ENCODE measurements at places on chromosomes 4 and X.

DNA sequence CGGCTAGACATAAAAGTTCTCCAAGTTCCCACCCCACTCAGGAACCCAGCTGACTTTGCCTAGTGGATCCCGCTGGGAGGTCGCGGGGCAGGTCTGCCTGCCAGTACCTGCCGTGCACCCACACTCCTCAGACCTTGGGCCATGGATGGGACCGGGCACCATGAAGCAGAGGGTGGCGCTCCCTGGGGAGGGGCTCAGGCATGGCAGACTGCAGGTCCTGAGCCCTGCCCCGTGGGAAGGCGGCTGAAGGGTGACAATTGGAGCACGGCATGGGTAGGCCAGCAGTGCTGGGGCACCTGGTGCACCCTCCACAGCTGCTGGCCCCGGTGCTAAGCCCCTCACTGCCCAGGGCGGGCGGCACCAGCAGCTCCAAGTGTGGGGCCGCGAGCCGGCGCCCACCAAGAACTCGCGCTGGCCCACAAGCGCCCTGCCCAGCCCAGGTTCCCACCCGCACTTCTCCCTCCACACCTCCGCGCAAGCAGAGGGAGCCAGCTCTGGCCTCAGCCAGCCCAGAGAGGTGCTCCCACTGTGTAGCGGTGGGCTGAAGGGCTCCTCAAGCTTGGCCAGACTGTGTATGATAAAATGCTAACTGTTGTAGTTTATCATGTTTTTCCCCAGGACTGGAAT lies 63.1 kb downstream of the UGT2A2 start:
- no peak for DNase-seq

DNA sequence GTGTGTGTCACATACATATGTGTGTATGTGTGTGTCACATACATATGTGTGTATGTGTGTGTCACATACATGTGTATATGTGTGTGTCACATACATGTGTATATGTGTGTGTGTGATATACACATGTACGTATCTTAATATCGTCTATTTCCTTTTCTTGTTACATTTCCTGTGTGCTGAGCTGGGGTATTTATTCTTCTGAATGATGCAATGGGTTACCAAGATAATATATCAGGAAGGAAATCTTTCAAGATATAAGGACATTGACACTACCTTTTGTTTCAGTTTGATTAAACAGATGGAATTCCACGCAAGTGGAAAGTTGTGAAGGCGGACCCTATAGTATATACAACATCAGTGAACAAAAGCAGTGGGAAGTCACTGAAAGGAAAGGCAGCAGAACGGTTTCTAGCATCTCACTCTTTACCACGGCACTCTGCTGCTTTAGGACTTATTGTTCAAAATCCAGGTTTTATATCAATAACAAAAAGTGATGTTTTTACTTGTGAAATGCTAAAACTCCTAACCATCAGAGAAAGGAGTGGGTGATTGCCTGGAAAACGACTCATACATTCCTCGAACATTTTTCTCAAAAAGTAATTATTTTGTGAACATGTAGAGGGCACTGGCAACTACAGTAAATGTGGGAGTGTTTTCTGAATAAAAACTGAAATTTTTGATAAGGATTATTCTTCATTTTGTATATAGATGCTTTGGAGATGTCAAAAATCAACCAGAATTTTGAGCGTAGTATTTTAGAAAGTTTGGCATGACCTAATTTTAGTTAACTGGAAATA lies 43.1 kb upstream of the IL21 start:
- DNase-seq = no peak

DNA sequence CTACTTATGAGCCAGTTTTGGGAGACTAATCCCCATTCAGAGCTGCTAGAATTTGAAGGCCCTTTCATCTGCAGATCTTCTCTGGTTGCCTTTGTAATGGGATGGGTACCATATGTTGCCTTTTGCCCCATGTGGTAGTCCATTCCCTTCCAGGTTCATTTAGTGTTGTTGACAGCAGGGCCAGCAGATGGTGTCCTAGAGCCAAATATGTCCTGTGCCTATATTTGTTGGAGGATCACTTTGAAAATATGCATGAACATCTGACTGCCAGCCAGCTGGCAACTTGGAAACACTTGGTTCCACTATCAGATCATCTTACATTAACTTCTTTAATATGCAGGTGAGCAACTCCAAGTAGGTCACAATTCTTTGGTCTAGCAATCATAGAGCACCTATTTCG lies 30.4 kb downstream of the CFAP299 start:
- peak; percentile 76 for DNase-seq

GRCh38 chr4:131613086-131613823 lies 1535.8 kb upstream of the PCDH10 start:
- DNase-seq = no peak

GRCh38 chrX:154116426-154117211 lies 19.1 kb upstream of the MECP2 start:
- DNase-seq = no peak

DNA sequence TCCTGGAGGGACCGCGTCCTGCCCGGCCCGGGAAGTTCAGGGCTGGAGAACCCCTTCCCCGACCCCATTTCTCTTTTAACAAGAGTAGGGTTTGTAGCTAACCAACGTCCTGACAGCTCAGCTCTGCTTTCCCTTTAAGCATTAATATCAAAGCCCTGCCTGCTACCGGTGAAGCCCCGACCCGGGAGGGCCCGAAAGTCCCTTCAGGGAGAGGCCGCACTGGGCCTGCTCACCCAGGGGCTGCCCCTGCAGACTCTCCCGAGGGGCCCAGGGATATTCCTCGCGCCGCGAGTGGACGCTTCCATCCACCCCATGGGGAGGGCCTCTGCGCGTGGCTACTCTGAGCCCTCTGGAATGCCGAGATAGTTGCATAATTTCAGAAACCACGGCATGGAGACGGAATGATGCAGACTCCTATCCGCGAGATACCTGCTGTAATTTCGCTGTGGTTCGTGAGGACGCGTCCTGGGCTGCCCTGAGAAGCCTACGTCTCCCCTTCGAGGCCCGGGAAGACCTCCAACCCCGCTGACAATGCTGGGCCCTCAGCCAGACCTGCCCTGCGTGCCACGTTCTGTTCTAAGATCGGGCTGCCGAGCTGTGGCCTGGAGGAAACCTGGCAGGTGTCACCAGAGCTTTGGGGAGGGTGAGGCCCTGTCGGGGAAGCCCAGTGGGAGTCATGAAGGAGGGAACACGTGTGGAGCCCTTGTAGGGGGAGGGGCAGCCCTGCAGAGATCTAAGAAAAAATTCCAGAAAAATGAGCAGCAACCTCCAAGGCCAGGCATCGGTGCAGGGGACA lies 999 bp upstream of the CTBP1 start:
- DNase-seq = peak; percentile 82

DNA sequence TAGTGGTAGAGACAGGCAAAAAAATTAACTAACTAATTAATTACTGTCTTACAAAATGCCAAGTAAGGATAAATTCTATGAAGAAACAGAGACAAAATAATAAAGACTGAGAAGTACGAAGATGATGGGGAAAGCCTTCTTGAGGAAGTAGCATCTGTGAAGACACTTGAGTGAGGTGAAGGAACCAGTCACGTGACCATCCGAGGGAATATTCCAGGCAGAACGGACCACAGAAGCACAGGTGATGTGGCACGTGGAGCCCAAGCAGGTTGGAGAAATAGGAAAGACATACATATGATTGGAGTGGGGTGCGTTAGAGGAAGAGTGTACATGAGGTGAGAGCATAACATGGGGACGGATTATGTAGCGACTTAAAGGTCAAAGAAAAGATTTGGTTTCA lies 30.5 kb upstream of the SPP1 start:
- no peak for DNase-seq

GRCh38 chr4:121822796-121823504 lies 733 bp downstream of the CCNA2 start:
- peak; percentile 67 for DNase-seq

DNA sequence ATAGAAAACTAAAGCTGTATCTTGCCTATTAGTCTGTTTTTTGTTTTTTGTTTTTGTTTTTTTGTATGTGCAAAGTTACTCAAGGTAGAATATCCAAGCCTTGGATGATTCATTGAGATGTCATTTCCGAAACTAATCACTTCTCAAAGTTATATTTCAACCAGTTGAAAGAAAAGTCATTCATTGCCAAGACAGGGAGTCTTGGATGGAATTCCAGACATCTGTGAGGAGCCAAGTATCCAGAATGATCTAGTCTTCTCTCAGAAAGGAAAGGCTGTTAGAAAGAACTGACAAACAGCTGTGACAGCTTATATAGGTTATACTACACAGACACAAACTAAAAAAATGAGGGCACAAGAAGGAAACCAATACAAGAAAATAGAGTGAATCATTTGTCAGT lies 141.1 kb upstream of the NDST3 start:
- DNase-seq = no peak

GRCh38 chr4:189740873-189741272 lies 199.8 kb upstream of the FRG1 start:
- DNase-seq = no peak

- no peak for DNase-seq
Observed at GRCh38 chr4:88166608-88167007, 8.2 kb upstream of the ABCG2 start.

GRCh38 chr4:1731180-1731579 lies 9.9 kb downstream of the TACC3 start:
- no peak for DNase-seq

- no peak for DNase-seq
Observed at GRCh38 chr4:27176400-27176799, 315.8 kb downstream of the STIM2 start.

DNA sequence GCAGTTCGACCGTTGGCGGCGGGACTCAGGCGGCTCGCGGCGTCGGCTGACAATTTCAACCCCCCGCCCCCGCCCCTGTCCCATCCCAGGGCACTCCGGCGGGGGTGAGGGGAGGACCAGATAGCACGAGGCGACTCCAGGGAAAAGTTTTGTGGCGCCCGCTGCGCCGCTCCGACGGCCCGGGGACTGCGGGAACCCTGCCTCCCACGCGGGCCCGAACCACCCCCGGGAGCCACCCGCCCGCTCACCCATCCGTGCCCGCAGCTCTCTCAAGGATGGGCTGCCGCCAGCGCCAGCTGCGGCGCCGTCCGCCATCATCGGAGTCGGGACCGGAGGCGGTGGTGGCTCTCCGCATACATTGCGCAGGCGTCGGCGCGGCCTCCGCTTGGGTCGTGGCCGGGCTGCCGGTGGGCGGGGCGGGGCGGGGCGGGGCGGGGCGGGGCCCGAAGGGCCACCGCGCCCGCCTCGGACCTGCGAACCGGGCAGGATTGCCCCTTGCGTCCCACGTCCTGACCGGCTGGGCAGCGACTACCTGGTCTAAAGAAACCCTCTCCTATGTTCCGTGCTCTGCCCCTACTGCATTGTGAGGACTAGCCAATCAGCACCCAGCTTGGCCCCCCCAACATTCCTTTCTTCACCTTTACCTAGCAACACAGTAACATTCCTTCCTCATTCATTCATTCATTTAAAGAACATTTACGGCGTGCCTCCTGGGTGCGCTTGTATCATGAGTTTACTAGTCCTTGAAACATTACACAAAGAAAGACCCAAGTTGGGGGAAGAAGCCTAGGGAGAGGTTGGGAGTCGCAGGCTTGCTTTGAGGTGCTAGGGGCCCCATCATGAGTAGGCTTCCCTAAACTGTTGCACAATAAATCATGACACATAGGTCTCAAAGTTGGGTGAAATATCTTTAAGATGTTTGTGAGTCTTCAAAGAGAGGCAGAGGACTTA lies at the start of gene MAP7D3:
MAP7D3 (minus strand) TSS at position 360 of the 951 bp plus-strand sequence; CDS start at position 318, 42 bp downstream.
- DNase-seq = peak; percentile 82

- DNase-seq = no peak
Observed at GRCh38 chr4:55530691-55531090, 16.0 kb downstream of the CLOCK start.

GRCh38 chr4:105186701-105187161 lies 40.1 kb downstream of the TET2 start:
- no peak for DNase-seq

DNA sequence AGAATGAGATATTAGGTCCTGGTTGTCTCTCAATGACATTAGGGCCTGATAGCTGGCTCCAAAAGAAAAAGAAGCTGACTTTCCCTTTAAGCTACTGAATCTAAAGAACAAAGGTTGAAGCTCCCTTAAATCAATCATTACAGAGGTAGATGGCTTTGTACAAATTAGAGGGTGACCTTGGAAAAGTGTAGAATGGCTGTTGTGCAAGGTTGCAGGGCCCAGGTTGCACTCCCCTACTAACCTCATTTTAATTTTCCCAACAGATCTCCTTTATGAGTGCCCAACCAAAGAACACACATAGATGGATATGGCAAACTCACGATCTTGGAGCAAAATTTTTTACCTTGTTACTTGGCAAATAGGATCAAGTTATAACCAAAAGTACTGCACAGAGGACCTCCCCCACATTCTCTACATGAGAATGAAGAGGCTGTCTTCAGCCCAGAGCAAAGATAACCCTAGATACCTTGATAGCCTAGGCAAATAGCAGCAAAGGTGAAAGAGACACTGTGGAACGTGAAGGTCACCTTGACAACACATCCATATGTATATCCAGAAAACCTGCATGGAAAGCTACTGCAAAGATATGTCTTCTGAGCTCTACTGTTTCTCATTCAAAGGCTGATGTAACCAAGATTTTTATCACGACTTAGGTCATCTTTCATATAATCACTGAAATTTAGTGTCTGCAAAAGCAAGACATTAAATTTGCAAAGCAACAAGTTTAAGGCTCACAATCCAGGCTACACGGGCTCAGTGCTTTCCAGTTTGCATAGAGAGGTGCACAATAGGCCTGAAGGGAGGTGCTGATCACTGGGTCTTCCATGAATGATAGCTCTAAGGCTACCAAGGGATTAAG lies 23.0 kb downstream of the KLB start:
- no peak for DNase-seq

GRCh38 chr4:54090804-54091623 lies 8.9 kb upstream of the GSX2 start:
- DNase-seq = no peak

DNA sequence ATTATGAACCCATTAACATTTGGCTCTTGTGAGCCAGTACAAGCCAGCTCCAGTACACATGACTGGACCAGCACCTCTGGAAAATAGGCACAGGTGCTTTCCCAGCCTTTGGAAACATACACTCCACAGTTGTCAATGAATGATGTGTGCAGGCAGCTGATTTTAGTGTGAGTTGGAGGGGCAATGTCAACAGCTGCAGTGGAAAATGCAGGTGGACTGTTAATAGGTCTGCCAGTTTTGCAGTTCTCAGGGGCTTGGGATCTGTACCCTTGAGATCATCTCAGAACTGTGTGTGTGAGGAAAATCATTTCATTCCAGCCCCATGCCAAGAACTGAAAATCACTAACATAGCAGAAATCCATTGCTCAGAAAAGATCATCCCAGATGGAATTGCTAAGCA lies 81.7 kb upstream of the CHRDL1 start:
- DNase-seq = no peak

GRCh38 chr4:172927096-172927814 lies 241.4 kb upstream of the GALNT7 start:
- no peak for DNase-seq

All from sigmoid colon (tissue), 7 donors.